Transverse colon (tissue), 4 donors: ENCODE measurements at places on chromosomes 7 and 10. TPM values are rescaled to one million over a fixed set of nuclear protein-coding genes. Genes with fewer than 3 reads are reported as not detected.

MNX1 gene
- 11.7 TPM for total RNA-seq

HMX3 gene
- total RNA-seq: 1.7 TPM

DNA sequence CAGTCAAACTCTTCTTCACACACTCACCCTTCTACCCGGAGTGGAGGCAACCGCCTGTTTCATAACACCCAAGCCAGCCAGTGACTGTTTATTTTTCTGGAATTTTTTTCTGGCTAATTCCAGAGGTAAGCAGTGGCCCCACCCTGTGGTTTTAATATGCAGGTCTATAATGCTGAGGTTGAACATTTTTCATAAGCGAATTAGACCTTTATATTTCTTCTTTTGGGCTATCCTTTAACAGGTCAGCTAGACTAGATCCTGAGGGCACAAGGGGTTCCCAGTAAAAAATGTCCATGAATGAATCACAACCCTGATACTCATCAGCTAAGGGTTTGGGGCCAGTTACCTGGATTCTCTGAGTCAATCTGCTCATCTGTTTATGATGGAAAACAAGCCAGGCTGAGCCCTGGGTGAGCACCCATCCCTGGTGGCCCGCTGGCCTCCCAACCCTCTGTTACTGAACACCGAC, 76.2 kb downstream of the GRB10 start:
- no peak for DNase-seq
- H3K36me3 ChIP-seq: no peaks in the 10 kb centered on the region
- no peak overlapping the region for H3K4me3 ChIP-seq

DNA sequence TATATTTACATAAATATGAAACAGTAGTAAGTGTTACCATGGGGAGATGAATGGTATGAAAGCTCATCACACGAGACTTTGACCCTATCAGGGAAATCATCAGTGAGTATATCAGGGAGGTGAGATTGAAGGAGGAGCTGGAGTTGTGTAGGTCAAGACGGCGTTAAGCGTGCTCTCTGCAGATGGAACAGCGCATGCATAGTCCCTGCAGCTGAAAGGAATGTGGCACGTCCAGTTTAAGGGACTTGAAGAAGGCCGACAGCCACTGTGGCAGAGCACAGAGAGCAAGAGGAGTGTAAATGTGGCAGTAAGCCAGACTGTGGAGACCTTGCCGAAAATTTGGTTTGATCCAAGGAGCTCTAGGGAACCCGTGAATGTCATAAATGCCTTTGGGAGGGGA, 38.9 kb downstream of the POU6F2 start:
- no peak overlapping the region for H3K27ac ChIP-seq
- no peaks in the 10 kb centered on the region for H3K27me3 ChIP-seq
- no peak overlapping the region for H3K4me3 ChIP-seq
- H3K36me3 ChIP-seq: no peaks in the 10 kb centered on the region
- H3K4me1 ChIP-seq: no peaks in the 10 kb centered on the region

PWWP2B gene
- 76.4 TPM for total RNA-seq

DNA sequence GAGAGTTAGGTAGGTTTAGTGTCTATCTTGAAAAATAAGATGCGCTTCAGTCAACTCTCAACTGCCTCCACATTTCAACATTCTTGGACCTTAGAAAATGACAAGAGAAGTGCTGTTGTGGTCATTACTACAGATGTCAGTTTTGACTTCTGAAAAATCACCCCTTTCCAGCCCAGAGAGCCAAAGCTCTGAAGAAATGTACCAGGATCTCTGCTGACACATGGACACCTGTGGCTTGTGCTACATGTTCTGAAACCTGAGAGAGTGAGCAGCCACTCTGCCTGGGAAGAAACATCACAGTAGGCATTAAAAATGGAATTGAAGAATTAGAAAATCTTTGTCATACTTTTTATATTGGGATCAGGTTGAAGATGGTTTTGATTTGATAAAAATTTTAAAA, 35.9 kb upstream of the FEZF1 start:
- H3K4me3 ChIP-seq: no peak overlapping the region
- DNase-seq: no peak
- no peak overlapping the region for H3K27ac ChIP-seq
- H3K4me1 ChIP-seq: no peaks in the 10 kb centered on the region

GRCh38 chr7:149873970-149874643, 338 bp downstream of the ATP6V0E2 start:
- peak overlapping the region; percentile 85 for H3K27ac ChIP-seq
- peaks cover 18% of the 10 kb centered on the region for H3K4me1 ChIP-seq
- no peak for DNase-seq
- H3K4me3 ChIP-seq: peak overlapping the region; percentile 71

BLVRA gene
- 119 TPM for total RNA-seq

- H3K27ac ChIP-seq: no peak overlapping the region
- no peak overlapping the region for H3K4me3 ChIP-seq
- no peak for DNase-seq
- H3K4me1 ChIP-seq: no peaks in the 10 kb centered on the region
- no peaks in the 10 kb centered on the region for H3K36me3 ChIP-seq
Measured at GRCh38 chr7:157805713-157806112, 468.9 kb downstream of the DNAJB6 start.

DNA sequence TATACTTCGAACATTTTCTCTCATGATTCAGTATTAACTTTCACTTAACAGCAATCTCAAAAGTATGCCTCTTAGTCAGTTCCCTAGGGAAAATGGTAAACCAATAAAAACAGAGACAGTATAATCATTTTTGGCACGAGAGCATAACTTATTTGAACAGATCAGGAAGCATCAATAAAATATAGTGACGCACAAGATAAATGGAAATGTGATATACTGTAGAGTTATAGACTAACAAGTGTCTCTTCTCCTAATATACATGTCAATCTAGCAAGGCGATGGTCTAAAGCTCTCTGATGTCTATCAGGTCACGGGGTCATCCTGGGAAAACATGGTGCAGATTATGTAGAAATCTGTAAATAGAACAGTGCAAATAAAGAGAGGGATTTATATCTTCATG, 131.6 kb downstream of the HGF start:
- no peak overlapping the region for H3K27ac ChIP-seq
- DNase-seq: no peak
- H3K36me3 ChIP-seq: no peaks in the 10 kb centered on the region
- H3K27me3 ChIP-seq: no peaks in the 10 kb centered on the region

SH2D4B gene
- not detected for total RNA-seq

GRCh38 chr7:1357601-1358271, 101.5 kb downstream of the MICALL2 start:
- H3K27me3 ChIP-seq: peaks cover 51% of the 10 kb centered on the region
- H3K4me3 ChIP-seq: no peak overlapping the region
- H3K4me1 ChIP-seq: no peaks in the 10 kb centered on the region
- no peaks in the 10 kb centered on the region for H3K36me3 ChIP-seq
- DNase-seq: no peak

DNA sequence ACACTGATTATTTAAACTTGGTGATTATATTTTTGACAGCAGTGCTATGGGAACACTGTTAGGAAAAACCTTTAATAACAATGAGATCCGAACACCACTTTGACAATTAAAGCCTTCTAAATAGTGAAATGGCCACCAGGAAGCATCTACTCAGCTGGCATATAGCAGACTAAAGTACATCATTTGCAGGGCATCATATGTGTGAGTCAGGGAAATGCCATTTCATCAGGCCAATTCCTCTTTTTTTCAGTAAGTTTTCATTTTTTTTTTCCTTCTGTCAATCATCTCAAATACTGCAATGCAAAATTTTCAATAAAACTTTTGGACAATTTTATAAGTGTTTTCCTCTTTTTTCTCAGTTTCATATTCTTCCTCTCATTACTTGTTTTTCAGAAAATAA, 521.4 kb upstream of the SEMA3D start:
- no peak for DNase-seq
- H3K4me3 ChIP-seq: no peak overlapping the region
- no peaks in the 10 kb centered on the region for H3K4me1 ChIP-seq
- no peaks in the 10 kb centered on the region for H3K36me3 ChIP-seq
- H3K27me3 ChIP-seq: no peaks in the 10 kb centered on the region

GRCh38 chr10:79321951-79322350, 25.3 kb upstream of the PPIF start:
- DNase-seq: no peak
- H3K4me1 ChIP-seq: peaks cover 9% of the 10 kb centered on the region
- H3K4me3 ChIP-seq: no peak overlapping the region

DNA sequence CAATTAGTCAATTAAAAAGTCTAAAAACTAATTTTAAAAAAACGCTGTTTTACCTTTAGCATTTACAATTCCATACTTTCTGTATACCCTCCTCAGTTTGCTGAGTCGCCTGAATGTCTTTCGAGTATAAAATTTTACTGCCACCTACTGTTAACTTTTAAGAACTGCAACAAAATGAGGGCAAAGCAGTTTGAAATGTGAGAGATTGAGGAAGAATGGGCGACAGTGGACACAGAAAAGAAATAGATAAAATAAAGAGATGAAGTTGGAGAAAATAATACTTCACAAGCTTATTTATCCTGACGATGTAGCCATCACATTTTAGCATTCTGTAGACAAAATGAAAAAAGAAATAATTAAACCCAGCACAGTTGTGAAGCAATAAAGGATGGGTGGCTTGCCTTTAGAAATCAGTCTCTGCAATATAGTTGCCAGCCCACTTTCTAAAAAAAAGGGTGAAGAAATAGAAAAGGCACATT, 110.8 kb upstream of the PTN start:
- H3K27ac ChIP-seq: peak overlapping the region; percentile 61
- no peaks in the 10 kb centered on the region for H3K27me3 ChIP-seq
- H3K4me3 ChIP-seq: no peak overlapping the region
- no peak for DNase-seq

DNA sequence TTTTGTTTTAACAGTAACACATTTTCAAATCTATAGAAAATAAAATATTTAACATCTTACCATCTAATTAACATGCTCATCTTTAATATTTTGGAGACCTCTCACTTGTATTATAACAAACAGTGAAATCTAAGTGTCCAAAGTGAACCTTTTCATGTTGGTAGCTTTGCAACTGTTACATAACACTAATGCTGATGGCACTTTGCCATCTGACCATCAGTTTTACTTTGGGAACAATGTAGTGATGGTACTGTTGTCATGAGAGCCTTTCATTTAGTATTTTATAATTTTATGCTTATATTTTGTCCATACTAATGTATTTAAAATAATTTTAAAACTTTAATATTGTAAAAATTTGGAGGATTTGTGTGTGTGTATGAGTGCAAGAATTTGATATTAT, 1017.0 kb upstream of the KCND2 start:
- no peak overlapping the region for H3K27ac ChIP-seq
- no peak overlapping the region for H3K4me3 ChIP-seq
- H3K27me3 ChIP-seq: no peaks in the 10 kb centered on the region
- DNase-seq: no peak

GRCh38 chr10:72105710-72106109, 17.4 kb upstream of the SPOCK2 start:
- H3K27ac ChIP-seq: no peak overlapping the region
- no peak overlapping the region for H3K4me3 ChIP-seq
- no peaks in the 10 kb centered on the region for H3K36me3 ChIP-seq
- DNase-seq: no peak
- H3K27me3 ChIP-seq: no peaks in the 10 kb centered on the region
- no peaks in the 10 kb centered on the region for H3K4me1 ChIP-seq

H2BK1 gene
- total RNA-seq: not detected

GRCh38 chr10:89309156-89310055, 7.6 kb downstream of the IFIT2 start:
- H3K4me1 ChIP-seq: peaks cover 5% of the 10 kb centered on the region
- no peaks in the 10 kb centered on the region for H3K27me3 ChIP-seq
- no peak overlapping the region for H3K4me3 ChIP-seq
- peaks cover 8% of the 10 kb centered on the region for H3K36me3 ChIP-seq
- no peak for DNase-seq

- no peak overlapping the region for H3K27ac ChIP-seq
- H3K4me1 ChIP-seq: no peaks in the 10 kb centered on the region
- no peaks in the 10 kb centered on the region for H3K27me3 ChIP-seq
- no peak for DNase-seq
- no peak overlapping the region for H3K4me3 ChIP-seq
Measured at GRCh38 chr7:120060281-120060680, 212.7 kb upstream of the KCND2 start.

DNA sequence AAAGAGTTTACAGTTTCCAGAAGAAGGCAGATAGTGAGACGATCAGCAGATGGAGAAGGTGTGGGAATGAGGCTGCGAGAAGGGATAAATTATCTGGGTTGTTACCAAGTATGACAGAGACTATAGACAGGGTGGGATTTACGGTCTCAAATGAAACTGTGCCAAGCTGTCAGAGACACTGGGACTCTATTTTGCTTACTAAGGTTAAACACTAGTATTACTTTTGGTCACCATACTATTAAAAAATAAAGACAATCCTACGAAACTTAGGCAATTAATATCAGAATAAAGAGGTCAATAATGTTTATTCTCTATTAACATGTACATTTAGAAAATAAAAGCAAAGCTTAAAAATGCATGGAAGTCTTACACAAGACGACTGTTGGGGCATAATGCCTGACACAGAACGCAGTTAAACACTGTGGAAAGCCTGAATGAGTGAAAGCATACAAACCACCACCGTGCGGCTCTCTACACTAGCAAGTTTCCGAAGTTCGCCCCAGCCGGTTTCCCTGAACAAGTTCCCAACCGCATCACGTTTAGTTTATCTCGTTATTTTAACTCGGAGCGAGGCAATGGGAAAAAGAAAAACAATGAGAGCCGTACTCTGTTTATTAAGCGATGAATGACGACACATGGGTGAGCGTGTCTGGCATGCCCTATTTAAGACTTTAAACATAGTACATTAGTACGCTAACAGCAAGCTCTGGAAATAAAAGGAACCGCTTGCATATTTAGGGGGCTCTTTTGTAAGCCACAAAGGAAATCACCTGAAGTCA, 909 bp upstream of the CC2D2B start:
- H3K27me3 ChIP-seq: no peaks in the 10 kb centered on the region
- peak overlapping the region; percentile 89 for H3K27ac ChIP-seq
- peak; percentile 52 for DNase-seq
- H3K4me3 ChIP-seq: peak overlapping the region; percentile 70
- no peaks in the 10 kb centered on the region for H3K36me3 ChIP-seq

DNA sequence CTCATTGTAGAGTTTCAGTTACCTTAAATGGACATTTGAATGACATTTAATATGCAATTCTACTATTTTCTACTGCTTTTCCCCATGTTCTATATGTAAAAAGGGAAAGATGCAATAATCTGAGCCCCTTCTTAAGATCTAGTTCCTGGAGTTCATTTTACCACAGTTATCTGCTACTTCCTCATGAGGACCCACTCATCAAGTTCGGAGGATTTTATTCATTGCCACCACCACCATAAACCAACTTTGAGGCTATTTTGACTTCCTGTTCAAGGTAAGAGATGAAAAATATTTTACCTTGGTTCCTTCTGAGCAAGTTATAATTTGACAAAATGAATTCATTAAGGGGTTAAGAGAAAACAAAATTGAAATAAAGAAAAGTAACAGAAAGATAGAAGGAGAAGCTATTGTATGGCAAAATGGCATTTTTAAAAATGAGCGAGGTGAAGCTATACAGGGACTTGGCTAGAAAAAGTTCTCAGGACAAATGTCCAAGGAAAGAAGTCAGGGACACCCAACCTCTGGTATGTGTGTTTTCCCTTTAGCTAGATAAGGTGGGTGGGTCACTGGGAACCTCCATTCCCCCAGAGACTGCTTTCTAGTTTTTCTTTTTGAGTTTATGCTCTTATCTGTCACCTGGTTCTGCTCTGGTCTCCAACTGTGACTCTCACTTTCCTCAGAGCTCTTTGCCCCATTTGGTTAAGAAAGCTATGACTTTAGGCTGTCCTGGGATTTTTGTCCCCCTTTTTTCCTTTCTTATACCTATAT, 14.9 kb upstream of the FAM3C start:
- no peak overlapping the region for H3K27ac ChIP-seq
- no peaks in the 10 kb centered on the region for H3K4me1 ChIP-seq
- H3K4me3 ChIP-seq: no peak overlapping the region
- H3K36me3 ChIP-seq: no peaks in the 10 kb centered on the region

IFT22 gene
- total RNA-seq: 30.6 TPM

GRCh38 chr7:131859147-131859821, 302.9 kb upstream of the PODXL start:
- H3K4me3 ChIP-seq: no peak overlapping the region
- H3K27me3 ChIP-seq: no peaks in the 10 kb centered on the region
- no peaks in the 10 kb centered on the region for H3K36me3 ChIP-seq
- no peak overlapping the region for H3K27ac ChIP-seq
- DNase-seq: peak; percentile 68
